ENCODE measurements at places on chromosomes 4 and X.

- peak; percentile 84 for DNase-seq
Observed at GRCh38 chr4:56048702-56049431, 100.1 kb downstream of the CEP135 start.

- DNase-seq: no peak
Observed at GRCh38 chrX:71872542-71873458, 37.8 kb upstream of the NHSL2 start.

DNA sequence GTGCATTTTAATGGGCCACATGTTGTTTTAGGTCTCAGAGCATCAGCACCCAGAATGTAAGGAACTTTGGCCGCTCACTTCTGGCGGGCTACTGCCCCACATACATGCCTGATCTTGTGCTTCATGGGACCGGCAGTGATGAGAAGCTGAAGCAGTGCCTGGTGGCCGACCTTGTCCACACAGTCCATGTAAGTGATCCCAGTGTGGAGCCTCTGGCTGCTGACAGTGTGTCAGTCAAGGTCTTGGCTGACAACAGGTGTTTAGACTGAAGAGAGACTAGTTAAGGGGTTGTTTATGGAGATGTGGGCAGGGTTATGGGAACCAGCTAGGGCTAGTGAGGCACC is 101.4 kb downstream of the FNIP2 start:
- no peak for DNase-seq

DNA sequence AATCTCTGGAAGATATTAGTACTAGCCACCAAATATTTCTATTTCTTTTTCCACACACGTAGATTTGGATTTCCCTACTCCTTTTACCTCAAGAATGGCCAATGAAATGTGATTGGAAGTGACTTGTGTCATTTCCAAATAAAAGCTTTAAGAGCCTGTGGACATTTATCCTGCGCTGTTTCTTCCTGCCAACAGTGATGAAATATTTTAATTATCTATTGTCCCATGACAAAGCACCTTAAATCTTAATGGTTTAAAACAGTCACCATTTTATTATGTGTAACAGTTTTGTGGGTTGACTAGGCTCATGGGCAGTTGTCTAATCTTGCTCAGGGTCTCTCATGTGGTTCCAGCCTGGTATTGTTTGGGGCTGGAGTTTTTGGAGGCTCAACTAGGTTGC is 3.5 kb upstream of the PGRMC2 start:
- DNase-seq: no peak

GRCh38 chr4:109755656-109756055 is 25.8 kb upstream of the PLA2G12A start:
- no peak for DNase-seq

DNA sequence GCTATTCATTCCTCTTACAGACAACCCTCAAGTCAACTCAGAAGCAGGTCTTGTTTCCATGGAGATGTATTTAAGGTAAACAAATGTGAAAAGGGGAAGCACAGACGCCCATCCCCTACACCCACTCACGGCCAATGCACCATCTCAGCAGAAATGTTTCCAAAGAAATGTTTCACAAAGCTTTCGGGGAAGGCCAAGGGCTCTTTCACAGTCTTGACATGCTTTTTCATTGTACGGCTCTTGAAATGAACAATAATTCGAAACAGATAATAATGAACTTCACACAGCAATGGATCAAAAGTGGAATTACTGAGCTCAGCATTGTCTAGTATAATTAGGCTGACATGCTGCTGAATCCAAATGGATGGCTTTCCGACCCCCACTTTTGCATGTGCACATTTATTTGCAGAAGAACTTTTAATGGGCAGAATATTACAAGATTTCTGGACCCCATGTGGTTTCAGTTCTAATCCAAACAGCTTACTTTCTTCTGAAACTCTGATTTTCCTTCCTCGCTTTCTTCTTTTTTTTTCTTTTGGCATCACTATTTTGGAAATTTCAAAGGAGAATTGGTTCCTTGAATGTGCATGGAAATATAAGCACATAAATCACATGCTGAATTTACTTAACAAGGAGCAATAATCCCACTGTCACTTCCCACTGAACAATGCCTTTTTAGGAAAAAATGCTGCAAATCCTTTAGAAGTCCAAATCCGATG is 160.9 kb downstream of the SMIM20 start:
- DNase-seq: no peak

DNA sequence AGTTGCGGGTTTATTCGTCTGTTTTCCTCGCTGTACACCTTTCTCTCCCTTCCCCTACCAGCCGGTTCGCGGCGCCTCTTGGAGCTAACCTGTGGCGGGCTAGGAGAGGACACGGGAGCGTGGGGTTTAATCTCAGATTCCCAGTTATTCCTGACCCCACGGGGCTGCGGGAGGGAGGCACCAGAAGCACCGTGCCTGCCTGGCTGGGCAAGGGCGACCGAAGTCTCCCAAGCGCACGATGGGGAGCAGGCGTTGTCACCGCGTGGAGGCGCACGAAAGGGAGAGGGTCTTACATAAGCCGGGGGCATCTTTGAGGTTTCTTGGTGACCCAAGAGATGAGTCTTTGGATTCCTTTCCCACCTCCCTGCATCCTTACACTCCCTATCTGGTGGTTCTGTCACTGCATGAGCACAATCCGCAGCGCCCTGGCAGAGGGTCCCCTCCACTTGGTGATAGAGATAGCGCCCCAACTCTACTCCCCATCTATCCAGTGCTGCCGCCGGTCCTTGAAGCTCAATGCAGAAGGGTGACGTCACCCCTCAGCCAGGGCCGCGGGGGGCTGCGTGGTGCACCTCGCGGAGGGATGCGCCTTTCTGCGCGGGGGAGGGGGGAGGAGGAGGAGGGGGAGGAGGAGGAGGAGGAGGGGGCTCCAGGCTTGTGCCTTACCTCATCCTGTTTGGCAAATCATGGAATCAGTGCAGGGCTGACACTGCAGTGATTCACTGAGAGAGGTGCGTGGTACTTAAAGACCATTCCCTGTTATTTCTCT is 793 bp downstream of the TSPAN7 start:
- peak; percentile 1 for DNase-seq

- DNase-seq: no peak
Observed at GRCh38 chr4:169005453-169006099, 4.5 kb downstream of the CBR4 start.

GRCh38 chr4:153541456-153542096 is 75.4 kb downstream of the TMEM131L start:
- DNase-seq: no peak

DNA sequence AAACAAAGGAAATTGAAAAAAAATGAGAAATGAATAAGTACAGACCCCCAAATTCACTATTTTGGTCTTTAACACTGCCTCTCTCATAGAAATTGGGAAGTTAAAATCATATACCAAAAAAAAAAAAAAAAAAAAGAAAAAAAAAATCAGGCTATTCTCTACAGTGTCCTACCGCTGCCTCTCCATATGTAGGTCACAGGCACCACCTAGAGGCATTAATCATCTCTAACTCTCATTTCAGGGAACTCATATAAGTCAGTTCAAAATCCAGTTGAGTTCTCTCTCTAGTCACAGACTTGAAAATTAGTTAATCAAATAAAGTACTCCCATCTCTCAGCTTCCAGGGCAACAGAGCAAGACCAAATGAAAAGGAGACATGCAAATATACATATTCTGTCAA is 47.9 kb downstream of the COX18 start:
- DNase-seq: peak; percentile 37

DNA sequence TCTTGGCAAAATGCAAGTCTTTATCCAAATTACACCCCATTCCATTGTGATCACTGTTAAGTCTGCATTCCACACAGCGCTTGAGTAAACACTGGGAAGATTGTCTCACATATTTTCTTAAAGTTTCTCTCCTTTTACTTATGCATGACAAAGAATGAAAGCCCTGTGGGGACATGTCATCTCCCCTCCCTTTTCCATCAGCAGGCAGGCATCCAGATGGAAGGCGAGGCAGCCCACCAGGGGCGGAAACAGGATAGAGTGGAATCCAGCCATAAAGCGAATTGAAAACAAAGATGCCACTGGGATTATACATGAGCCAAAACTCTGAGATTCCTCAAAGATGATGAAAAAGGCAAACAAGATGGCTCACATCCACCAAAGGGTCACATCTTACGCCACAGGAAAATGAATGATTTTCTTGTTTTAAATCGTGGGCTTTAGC is 78.2 kb downstream of the AFAP1 start:
- DNase-seq: no peak

DNA sequence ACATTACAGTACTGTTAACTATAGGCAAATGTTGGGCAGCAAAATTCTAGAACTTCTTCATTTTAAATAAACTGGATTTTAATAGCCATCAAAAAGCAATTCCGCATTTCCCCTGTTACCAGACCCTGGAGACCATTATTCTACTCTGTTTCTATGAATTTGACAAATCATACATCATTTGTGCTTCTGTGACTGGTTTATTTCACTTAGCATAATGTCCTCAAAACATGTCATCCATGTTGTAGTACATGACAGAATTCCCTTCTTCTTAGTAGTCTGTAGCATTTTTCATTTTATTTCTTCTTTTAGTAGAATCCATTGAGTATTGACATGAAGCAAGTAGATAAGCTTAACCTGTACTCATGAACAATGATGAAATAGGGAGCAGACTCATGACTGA is 59.4 kb upstream of the PPP4R3C start:
- no peak for DNase-seq

GRCh38 chr4:126051689-126052424 is 737.1 kb downstream of the FAT4 start:
- no peak for DNase-seq

GRCh38 chr4:90007494-90008167 is 113.0 kb downstream of the MMRN1 start:
- DNase-seq: no peak

DNA sequence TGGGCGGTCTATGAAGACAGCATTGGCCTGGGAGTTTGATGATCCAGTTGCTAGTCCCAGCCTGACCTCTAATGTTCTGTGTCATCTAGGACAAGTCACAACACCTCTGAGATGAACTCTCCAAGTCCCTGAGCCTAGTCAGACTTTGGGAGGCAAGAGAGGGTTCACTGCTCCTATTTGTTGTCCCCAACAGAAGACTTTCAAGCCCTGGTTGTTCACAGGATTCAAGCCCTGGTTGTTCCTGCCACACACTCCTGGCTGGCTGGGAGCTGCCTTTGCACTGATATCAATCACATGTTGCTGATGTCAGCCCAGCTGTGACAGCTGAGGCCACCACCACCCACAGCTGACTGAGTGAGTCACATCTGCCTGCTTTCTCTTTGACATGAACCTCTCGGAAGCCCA is 253.2 kb upstream of the RASGEF1B start:
- peak; percentile 89 for DNase-seq

- no peak for DNase-seq
Observed at GRCh38 chr4:41427306-41427882, 110.6 kb upstream of the LIMCH1 start.

- no peak for DNase-seq
Observed at GRCh38 chrX:129818123-129818522, 25.6 kb downstream of the ZDHHC9 start.

DNA sequence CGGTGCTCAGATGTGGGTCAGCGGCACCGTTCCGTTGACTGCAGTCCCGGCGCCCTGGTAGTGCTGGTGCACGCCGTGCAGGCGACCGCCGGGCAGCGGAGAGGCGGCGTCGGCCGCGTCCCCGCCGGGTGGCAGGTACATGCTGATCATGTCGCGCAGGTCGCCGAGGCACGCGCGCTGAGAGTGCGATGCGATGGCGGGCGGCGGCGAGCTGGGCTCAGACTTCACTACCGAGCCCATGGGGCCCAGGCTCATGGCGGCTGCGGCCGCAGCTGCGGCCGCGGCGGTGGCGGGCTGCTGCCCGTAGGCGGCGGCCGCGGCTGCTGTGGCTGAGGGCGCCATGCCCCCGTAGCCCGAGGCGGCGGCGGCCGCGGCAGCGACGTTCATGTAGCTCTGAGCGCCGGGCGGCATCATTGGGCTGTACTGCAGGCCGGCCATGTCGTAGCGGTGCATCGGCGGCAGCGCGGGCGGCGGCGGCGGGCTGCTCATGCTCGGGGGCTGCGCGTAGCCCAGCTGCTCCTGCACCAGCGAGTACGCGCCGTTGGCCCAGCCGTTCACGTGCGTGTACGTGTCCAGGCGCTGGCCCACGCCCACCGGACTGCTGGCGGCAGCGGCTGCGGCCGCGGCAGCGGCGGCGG is 1.0 kb downstream of the SOX3 start:
- peak; percentile 8 for DNase-seq

DNA sequence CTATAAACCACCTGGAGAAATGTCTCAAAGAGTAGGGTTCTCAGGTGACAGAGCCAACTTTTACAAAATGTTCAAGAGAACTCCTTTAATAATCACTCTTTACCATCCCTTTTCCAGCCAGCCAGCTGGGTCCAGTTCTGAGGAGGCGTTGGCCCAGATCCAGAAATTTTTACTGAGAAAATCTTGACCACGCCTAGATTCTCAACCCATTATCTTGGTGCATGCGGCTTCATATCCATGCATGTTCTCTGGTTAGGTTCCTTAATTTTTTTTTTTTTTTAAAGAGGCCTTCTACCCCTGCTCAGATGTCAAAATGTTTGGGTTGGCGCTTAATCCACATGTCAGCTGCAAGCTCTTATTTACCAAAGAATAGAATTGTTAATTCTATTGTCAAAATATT is 12.0 kb upstream of the MAP7D2 start:
- DNase-seq: no peak

DNA sequence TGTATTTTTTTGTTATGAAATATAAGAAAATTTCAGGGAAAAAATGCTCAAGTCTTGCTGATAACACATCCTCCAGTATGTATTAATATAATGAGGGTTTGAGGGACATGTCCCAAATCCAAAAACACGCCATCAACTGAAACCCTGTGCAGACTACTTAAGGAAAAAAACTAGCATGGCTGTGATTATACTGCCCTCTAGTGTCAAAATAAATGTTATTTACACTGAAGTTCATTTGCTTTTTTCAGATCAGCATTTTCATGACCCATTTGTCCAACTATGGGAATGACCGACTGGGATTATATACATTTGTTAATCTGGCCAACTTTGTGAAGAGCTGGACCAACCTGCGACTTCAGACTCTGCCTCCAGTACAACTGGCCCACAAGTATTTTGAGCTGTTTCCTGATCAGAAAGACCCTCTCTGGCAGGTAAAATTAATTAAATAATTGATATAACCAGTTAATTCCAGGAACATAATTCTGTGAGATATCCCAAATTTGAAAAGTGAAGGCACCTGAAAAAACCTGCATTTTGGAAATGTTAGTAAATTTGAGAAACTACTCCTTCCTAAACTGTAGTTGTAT is 128.5 kb downstream of the PRSS12 start:
- DNase-seq: peak; percentile 29

- no peak for DNase-seq
Observed at GRCh38 chrX:51456246-51456645, 40.1 kb downstream of the NUDT11 start.

DNA sequence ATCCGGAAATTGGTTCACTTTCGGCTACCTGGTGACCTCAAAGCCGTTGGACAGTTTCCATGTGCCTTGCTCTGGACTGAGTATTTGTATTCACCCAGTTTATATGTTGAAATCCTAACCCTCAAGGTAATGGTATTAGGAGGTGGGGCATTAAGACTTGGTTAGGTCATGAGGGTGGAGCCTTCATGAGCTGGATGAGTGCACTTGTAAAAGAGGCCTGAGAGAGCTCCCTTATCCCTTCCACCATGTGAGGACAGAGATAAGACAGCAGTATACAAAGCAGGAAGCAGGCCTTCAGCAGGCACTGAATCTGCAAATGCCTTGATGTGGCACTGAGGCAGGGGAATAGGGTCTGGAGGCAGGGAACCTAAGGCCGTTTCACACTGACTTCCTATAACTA is 5.3 kb upstream of the OPHN1 start:
- no peak for DNase-seq
